ENCODE measurements at places on chromosomes 3 and 15. TPM values are rescaled to one million over a fixed set of nuclear protein-coding genes. Genes with fewer than 3 reads are reported as not detected.

Gene SCN11A
- total RNA-seq: 0.23 TPM

Gene CEP152
- total RNA-seq: 3.9 TPM

Gene SLC6A20
- not detected for total RNA-seq

Gene RASL12
- not detected for total RNA-seq

Gene LXN
- total RNA-seq: 121 TPM

Gene DUOXA1
- not detected for total RNA-seq

Data from glomerular endothelial cell (primary cell).